Left kidney (tissue), 8 donors: ENCODE measurements at places on chromosomes 4 and X.
A peak's percentile ranks its signal among the peaks of the same experiment; 100 is the strongest.

DNA sequence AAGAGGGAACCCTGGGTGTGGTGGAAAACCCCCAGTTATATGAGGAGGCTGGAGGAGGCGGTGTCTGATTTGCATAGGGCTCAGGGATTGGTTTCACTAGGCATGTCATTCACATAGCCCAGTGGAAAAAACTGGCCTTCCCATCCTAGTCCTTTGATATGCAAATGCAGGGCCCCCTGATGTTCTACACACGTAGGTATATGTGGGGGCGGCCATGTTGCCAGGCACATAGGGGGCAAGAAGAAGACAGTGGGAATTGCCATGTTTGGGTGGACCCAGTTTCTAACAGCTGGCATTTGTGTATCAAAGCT lies 34.0 kb upstream of the ENPP6 start:
- DNase-seq = no peak

GRCh38 chr4:175308236-175308635 lies 390.1 kb downstream of the ADAM29 start:
- DNase-seq = no peak

DNA sequence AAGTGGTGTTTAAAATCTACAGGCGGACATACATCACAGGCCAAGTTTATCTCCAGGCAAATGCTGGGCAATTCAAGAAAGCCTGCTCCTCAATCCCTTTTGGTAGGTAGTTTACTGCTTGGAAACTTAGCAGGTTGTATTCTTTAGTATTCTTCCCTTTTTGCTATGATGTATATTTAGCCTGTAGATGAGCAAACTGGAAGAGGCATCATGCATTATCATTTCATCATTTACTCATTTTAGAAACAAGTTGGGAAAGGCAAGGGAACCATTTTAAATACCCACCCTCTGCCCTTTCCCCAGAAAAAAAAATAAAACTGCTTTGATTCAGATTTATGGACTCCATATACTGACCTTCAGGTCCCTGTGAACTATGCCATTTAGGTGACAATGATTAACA lies 213.2 kb downstream of the CAMK2D start:
- DNase-seq = no peak

DNA sequence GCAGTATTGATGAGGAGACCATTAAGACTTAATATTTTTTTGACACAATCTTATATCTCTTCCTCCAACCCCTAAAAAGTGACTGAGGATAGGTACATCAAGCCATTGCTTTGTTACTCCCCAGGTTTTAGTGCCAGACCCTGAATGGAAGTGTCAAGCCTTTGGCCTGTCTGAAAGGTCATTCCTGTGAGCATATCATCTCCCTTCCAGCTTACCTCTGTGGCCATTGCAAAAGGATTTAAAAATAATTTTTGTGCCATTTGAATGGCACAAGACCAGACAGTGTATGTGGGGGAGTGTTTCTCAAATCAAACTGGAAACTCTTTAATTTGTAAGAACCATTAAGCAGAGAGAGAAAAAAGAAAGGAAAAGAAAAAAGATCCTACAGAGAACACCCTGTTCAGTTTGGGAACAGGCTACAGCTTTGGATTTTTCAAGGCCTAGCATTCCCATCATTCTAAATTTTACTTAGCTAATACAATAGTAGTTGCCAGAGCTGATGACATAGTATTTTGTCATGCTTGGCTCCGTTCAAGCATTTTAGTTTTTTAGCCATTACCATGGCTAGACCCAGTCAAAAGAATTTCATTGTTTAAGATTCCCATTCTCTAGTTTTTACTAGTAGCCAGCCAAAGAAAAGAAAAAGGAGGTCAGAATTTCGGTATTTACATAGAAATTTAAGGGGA lies 49.6 kb downstream of the HPF1 start:
- no peak for DNase-seq

GRCh38 chr4:57442831-57443291 lies 332.7 kb upstream of the IGFBP7 start:
- peak; percentile 81 for DNase-seq

DNA sequence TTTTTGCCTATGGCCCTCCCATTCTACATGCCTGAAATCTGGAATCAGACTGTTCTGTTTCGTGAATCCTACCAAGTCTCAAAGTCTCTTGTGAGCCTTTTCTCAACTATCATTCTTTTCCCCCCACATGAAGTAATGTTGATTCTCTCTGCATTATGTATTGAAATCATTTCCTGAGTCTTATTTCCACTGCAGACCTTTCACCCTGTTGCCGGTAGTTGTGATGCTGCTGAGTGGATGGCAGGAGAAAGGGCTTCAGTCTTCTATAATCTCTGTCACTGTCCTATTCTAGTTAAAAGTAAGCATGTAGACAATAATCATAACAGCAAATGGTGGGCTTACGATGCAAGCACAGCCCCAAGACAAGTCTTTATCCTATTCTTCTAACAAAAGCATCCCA lies 75.0 kb downstream of the TBC1D9 start:
- DNase-seq = no peak

DNA sequence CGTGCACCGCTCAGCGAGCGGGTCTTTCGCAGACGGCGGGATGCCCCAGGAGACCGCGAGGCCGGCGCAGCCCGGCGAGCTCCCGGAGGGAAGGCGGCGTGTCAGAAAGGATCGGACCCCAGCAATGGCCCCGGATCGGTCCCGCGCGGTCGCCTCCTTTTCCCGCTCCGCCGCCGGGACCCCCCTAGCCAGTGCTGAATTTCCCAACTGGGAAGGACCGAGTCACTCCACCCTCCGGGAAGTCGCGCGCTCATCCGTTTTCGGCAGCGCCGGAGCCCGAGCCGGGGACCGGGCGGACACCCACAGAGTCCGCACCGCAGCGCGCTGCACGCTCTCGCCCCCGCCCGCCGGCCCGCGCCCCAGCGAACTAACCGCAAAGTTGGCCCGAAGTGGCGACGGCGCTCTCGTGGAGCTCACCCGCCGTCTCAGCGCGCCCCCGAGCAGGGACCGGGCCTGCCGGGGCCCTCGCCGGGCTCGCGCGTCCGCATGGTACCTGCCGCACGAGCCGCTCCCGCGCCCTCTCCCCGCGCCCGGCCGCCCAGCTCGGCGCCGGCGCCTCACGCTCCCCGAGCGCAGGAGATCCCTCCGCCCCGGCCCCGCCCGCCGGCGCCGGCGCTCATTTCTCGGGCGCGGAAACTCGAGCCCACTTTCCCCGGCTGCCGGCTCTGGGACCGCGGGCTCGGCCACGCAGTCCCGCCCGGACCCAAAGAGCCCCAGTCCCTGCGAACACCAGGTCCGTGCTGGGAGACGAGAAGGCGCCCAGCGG lies at the start of gene FAT1:
Gene FAT1 (minus strand): TSS at position 565 of the 766 bp plus-strand sequence. CDS start 14,029 bp downstream, outside the sequence.
- peak; percentile 82 for DNase-seq

GRCh38 chr4:2940267-2941137 lies 22.7 kb downstream of the NOP14 start:
- no peak for DNase-seq

DNA sequence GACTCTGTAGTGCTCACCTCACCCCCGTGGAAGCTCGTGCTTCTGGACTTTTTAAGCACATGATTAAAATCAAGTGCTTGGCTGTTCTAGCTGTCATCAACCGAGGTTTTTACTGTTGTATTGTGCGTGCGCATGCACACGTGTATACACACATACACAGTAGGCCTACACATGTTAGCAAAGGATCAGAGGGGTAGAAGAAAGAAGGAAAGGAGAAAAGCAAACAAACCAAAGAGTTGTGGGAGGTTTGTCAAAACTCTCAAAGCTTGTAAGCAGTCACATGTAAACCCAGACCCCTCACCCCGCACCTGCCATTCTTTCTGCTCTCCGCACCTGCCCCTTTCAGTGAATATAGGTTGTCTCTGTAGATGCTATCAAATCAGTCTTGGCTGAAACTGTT lies 311.8 kb downstream of the HS3ST1 start:
- DNase-seq = no peak

- peak; percentile 30 for DNase-seq
Measured at GRCh38 chrX:69021141-69021960, 143.9 kb downstream of the PJA1 start.

DNA sequence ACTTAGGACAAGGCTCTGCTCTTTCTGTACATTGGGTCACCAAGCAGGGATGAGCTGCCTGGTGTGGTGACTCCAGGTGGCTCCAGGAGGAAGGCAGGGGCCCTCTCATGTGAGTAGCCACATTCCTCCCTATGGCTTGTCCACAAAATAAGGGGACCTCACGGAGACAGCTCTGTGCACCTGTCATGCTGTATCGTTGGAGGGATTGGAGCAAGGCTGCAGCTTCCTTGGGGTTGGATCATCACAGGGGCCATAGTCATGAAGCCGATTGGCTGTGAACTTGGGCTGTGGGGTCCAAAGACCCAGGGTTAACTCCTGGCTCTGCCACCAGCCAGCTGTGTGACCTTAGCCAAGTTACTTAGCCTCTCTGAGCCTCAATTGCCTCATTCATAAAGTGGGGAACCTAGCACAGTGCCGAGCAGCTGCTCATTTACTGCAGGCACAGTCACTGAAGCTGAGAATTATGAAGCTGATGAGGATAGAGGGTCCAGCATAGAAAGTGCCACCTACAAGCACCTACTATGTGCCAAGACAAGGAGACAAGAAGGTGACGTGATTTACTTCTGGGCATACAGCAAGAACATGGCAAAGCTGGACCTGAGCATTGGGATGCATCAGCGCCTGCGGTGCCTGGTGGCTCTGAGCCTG lies 11.8 kb upstream of the KIAA0232 start:
- no peak for DNase-seq
